DMS79 treated with DMSO at 0.1 percent for 48 hours (cell line): ENCODE measurements at places on chromosomes 16 and 17.

- DNase-seq, result peak; percentile 37
These were observed 1.5 kb upstream of the BAIAP3 start for GRCh38 chr16:1331712-1332617.

- DNase-seq, result no peak
These were observed 53.1 kb downstream of the CFDP1 start for GRCh38 chr16:75379911-75380847.

- DNase-seq, result no peak
These were observed 11.1 kb downstream of the CPD start for GRCh38 chr17:30389756-30390300.

DNA sequence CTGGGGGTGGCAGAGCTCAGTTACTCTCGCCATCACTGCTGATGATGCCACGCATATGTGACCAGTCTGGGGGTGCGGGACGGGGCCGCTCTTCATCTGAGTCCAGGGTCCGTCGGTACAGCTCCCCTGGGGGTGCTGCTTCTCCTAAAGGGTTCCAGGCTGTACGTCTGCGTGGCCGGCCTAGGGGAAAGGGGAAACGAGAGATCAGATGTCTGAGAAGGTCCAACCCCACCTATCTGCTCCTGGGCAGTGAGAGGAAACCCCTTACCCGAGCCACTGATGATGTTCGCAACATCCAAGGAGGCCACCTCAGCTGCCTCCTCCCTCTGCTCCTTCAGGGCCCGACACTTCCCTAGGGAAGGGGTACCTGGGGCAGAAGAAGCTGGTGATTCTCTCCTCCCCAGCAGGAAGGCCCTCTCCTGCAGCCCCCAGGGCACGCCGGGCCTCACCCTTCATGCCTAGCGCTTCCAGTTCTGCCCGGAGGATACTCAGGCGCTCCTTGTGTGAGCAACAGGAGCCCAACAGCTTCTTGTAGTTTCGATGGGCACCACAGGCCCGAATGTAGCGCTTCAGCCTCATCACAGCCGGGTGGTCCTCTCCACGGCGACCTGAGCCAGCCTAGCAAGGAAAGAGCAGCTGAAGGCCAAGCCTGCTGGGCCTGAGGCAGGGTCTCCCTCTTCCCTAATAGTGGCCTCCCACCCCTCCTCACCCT is 2.1 kb downstream of the HIRIP3 start:
- no peak for DNase-seq

GRCh38 chr16:85991856-85992255 is 92.9 kb downstream of the IRF8 start:
- DNase-seq, result no peak

GRCh38 chr16:88686062-88686438 is 257 bp downstream of the SNAI3 start:
- DNase-seq, result no peak

GRCh38 chr16:676913-677312 is 1.4 kb downstream of the RHBDL1 start:
- peak; percentile 93 for DNase-seq

DNA sequence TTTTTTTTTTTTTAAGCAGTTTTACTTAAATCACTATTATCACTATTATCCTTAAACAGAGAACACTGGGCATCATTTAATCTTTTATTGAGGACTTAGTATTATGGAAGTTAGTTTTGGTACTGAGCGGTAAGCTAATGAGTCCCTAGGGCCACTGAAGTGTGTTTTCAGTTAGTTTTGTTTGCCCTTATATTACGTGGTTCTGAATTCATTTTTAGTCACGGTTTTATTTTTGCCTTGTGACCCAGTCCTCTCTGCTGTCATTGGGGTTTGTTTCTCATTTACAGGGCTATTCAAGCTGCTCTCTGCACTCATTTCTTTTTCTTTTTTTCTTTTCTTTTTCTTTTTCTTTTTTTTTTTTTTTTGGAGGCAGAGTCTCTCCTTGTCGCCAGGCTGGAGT is 17.3 kb downstream of the RABEP1 start:
- DNase-seq, result no peak

GRCh38 chr17:55291114-55291507 is 26.4 kb downstream of the HLF start:
- DNase-seq, result no peak

GRCh38 chr17:58344047-58344790 is 7.8 kb downstream of the SUPT4H1 start:
- DNase-seq, result peak; percentile 51

DNA sequence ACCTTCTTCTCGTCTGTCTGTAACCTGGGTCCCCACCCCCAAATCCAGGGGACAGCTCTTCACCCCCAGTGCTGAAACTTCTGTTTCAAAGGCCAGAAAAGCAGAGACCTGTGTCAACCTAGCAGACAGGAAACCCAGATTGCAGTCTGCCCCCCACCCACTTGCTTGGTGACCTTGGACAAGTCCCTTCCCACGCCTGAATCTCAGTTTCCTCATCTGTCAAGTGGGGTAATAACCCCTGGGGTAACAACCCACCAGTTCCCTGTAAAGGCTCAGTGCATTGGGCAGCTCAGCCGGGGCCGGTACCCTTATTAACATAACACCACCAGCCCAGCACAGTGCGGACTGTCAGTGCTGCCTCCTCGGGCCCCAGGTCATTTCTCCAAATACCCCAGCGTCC is 1.3 kb downstream of the STX1B start:
- no peak for DNase-seq

DNA sequence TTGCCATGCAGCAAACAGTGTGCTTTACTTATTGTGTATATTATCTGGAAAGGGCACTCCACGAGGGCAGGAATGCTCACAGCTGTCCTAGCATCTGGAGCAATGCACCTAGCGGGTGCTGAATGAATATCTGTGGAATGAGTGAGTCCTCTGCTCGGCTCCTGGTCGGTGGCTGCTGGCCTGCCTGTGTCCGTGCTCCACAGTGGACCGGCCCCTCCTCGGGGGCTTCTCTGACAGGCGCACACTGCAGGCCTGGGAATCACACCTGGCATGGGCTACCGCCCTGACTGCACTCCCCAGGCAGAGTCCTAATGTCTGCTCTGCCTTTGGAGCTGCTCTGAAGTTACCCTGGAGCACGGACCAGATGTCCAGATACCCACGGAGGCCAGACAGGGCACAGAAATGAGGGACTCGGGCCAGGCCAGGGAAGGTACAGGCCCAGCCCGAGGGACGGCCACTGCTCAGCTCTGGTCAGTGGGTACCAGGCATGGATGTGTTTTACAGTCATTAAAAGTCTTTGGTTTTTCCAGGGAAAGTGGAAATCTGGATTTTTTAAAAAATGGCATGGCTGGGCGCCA is 21.1 kb upstream of the AKTIP start:
- no peak for DNase-seq
